ENCODE measurements at places on chromosomes 16 and 17. TPM values are rescaled to one million over a fixed set of nuclear protein-coding genes. Genes with fewer than 3 reads are reported as not detected.

GRCh38 chr17:64679710-64680216, 17.7 kb upstream of the SMURF2 start:
- H3K4me3 ChIP-seq, result no peak overlapping the region
- DNase-seq, result no peak
- H3K36me3 ChIP-seq, result no peaks in the 10 kb centered on the region
- H3K27ac ChIP-seq, result no peak overlapping the region

- no peak overlapping the region for H3K27ac ChIP-seq
- no peaks in the 10 kb centered on the region for H3K36me3 ChIP-seq
- H3K4me3 ChIP-seq, result no peak overlapping the region
Observed at GRCh38 chr17:42329025-42329976, 41.0 kb downstream of the STAT5A start.

DNA sequence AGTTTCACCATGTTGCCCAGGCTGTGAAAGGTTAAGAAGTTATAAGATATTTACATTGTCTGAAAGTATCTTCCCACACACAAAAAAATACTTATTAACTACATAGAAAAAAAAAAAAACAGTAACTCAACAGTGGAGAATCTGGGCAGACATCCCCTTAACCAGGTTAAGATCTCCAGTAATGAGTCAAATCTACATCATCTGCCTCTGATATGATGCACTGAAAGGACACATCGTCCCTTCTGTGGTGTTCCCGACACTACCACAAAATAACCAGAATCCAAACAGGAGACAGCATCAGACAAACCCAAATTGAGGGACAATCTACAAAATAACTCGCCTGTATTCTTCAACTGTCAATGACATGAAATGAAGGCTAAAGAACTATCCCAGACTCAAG, 40.0 kb downstream of the CMTM4 start:
- no peak overlapping the region for H3K27ac ChIP-seq
- H3K4me3 ChIP-seq, result no peak overlapping the region
- no peaks in the 10 kb centered on the region for H3K36me3 ChIP-seq
- peaks cover 15% of the 10 kb centered on the region for H3K4me1 ChIP-seq

DNA sequence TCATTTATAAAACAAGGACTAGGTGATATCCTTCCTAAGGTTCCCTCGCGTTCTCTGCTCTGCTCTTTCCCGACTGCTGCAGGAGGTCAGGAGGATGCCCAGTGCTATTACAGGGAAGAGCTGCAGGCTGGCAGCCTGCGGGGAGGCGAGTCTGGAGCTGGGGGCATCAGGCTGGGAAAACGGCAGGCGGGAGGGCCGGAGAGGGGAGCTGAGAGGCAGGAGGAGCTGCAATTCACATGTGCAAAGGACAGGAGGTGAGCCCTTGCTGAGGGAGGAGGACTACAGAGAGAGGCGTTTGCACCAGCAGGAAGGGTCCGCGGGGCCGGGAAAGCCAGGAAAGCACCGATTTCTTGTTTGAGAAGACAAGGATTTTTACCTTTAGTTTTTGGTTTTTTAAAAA, 8.1 kb downstream of the ADAD2 start:
- no peak overlapping the region for H3K4me3 ChIP-seq
- H3K27me3 ChIP-seq, result no peaks in the 10 kb centered on the region
- H3K27ac ChIP-seq, result no peak overlapping the region
- H3K36me3 ChIP-seq, result no peaks in the 10 kb centered on the region
- H3K4me1 ChIP-seq, result no peaks in the 10 kb centered on the region
- DNase-seq, result no peak

- DNase-seq, result peak; percentile 81
- H3K27me3 ChIP-seq, result no peaks in the 10 kb centered on the region
- H3K4me3 ChIP-seq, result no peak overlapping the region
- no peaks in the 10 kb centered on the region for H3K36me3 ChIP-seq
Observed at GRCh38 chr17:19554393-19554792, 20.7 kb downstream of the SLC47A1 start.

The CTRB2 gene
- 1.1 TPM for total RNA-seq

The PLA2G10 gene
- total RNA-seq, result 1.5 TPM

The C16orf46 gene
- total RNA-seq, result 15.2 TPM

Measured in testis (tissue), 5 donors.